ENCODE measurements at places on chromosomes 13 and 19.

DNA sequence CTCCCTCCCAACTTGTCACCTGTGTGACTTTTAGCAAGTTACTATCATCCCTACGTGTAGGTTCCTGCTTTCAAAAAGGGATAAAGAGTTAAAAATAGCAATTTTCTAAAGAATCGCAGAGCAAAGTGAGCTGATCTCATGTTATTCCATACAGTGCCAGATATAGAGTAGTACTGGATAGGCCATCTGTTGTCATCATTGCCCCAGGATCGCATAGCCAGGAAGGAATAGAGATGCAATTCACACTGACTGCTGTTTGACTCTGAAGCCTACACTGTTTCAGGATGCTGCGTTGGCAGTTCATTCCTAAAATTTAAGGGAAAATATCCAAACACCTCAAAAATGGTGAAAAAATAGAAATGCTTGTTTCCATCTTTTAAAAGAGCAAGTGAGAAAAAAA, 138.9 kb downstream of the SHISA2 start:
- DNase-seq, result no peak

DNA sequence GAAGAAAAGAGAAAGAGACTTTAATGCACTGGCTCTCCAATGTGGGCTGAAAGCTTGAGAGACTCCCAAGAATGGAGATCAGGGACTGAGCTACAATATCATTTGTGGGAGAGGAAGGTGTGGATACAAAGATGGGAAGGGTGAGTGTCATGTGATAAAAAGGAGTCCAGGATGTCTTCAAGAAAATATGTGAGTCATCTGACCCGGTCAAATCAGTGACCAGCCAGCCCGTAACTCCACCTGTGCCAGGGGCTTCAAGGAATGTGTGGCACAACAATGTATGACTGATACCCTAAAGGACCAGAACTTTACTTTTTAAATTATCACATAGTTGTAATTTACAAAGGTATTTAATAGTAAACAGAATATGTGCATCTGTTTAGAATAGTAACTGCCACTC, 97.2 kb downstream of the DOCK9 start:
- DNase-seq, result no peak

DNA sequence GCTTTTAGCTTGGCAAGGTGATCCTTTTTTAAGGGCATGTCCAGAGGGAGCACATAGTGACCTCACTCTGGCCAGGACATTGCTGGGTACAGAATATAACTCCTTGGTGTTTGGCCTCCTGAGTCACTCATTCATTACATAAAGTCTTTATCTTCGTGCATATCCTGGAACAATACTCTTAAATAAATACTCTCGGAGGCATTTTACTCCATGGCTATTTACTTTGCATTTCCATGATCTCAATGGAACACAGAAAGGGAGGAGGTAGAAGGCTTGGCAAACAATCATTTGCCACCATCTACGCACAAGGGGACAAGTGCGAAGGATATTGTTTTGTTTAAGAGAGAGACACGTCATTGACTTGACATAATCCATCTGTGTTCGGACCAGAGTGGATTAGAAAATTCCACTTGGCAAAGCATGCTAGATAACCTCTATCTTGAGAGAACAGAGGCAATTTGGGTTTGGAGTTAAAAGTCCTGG, 210.0 kb downstream of the IRS2 start:
- DNase-seq, result no peak

- DNase-seq, result no peak
Observed at GRCh38 chr19:18601875-18602274, 4.7 kb downstream of the CRLF1 start.

DNA sequence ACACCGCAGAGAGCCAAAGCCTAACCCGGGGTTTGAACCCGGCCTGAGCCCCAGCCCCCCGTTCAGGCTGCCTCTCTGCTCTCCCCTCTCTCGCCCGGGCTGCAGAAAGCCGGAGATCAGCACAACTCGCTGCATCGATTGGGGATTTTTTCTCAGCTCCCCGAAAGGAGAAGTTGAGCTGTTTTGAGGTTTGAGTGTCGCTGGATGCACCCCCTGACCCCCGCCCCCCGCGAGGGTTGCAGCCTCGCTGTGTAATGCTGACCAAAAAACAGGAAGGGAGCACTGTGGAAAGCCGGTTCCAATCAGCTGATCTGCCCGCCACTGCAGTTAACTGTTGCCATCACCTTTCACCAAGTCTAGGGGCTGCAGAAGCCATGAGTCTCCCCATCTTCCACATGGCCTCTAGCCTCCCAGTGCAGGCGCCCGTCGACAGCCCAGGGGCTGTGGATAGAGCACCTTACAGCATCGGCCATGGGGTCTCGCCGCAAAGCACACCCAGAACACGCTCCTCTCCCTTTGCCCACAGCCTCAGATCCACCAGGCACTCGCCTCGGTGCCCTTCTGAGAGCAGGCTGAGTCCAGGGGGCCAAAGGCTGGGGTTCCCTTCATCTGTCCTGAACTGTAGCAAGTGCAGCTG, 34.5 kb downstream of the MYO9B start:
- no peak for DNase-seq

DNA sequence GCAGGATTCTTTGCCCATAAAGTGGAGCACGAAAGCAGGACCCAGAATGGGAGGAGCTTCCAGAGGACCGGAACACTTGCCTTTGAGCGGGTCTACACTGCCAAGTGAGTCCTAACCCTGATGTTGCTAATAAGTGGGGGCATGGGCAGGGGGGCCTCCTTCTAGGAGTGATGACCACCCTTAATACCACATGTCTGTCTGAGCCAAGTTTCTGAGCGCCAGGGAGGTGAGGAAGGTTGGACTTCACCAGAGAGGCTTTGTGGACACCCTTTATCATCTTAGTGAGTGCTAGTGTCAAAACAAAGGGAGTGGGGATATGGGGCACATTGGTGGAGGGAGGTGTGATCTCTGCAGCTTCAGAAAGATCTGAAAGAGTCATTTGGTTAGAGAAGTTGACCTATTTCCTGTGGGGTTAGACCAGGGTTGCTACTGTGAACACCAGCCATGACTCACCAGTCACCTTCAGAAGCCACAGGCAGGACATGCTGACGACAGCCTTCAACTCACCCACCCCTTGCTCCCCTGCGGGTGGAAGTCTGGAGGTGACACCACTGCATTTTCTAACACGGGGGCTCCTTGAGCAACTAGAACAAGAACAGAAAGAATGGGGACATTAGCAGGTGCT, 8.8 kb downstream of the ALOX5AP start:
- peak; percentile 14 for DNase-seq

DNA sequence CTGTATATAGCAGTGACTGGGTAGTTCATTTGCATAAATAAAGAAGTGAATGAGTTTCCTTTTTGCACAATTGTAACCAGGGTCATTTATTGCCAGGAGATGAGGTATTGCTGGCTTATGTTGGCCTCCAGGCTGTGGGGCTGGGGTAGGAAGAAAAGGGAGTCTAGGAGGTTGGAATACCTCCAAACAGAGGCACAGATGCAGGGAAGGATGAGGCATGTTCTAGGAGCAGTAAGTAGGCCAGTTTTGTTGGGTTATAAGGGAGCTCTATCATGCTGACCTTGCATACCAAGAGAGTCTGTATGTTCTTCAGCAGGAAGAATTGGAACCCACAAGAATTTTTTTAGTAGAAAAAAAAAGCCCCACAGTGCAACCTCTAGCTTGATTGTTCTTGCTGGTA, 17.2 kb upstream of the CYSLTR2 start:
- no peak for DNase-seq

DNA sequence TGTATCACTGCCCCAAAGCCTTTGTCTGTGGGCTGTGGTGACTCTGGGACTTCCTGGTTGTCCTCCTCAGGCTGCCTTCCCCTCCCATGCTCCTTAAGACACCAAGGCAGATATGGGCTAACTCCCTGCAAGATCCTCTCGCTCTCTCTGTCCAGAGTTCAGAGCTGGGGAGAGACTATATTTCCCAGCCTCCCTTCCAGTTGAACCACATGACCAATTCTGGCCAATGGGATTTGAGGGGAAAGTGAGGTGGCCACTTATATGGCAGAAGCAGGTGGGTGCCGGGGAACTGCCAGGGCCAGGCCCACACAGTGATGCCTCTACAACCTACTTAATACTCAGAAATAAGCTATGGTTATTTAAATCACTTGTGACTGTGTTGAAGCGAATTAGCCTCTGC, 16.2 kb upstream of the ANGPTL8 start:
- no peak for DNase-seq

- DNase-seq, result no peak
Observed at GRCh38 chr13:27774169-27774568, 18.1 kb upstream of the GSX1 start.

DNA sequence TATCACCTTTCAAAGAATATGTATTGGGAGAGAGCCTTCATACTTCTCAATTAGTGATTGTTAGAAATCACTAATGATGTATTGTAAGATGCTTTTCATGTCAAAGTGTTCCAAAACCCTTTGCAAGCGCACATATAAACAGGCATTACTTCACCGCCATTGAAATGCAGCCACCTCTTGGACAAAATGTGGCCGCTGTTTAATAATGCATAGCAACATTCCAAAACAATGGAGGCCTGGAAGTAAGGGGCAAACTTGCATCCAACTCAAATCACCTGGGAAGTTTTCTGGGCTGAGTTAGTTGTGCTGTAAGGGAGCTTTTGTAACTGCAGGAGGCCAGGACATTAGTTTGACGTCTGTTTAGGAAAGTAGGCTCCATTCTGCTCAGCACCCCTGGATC, 438.1 kb downstream of the FGF9 start:
- no peak for DNase-seq

- DNase-seq, result no peak
Observed at GRCh38 chr13:42875475-42876269, 94.3 kb downstream of the FAM216B start.

GRCh38 chr19:45577111-45577905, 7.3 kb downstream of the OPA3 start:
- DNase-seq, result no peak

DNA sequence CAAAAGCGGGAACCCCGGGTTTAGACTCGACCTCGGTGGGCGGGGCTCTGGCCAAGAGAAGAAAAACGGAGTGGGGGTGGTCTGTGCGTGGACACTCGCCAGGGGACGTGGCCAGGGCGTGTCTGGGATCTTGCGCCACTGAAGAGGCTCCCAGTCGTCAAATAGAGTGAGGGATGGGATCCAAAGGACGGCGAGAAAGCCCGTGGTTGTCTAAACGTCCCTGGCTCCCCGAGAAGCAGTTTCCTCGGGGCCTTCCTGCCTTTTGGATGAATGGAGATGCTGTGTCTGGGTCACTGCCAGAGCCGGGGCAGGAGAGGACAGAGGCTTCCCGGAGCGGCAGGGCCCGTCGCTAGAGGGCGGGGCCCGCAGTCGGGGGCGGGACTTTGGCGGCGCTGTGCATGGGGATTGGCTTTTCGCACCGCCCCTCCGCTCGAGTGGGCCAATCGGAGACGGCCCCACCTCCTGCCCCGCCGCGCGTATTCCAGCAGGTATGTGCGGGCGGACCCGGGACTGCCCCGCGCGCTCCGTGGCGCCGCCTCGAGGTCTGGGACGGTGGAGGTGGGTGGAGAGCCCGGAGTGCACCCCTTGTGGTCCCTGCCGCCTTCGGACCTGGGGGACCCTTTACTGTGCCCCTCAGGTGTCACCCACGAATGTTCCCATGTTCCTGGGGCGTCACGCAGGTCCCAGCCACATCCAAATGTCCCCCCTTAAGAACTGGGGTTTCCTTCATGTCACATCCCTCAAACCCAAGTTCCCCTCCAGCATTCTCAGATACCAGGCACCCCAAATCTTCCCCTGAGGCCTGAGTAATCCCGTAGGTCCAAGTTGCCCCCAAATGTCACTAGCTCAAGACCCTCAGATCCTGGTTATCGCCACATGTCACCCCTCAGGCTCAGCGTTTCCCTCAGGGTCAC, 38.3 kb downstream of the ZSWIM4 start:
- peak; percentile 77 for DNase-seq

GRCh38 chr13:50334115-50334778, 319.0 kb downstream of the KCNRG start:
- no peak for DNase-seq

GRCh38 chr19:32895384-32895783, 25.8 kb upstream of the SLC7A9 start:
- no peak for DNase-seq

- no peak for DNase-seq
Observed at GRCh38 chr19:36151144-36152018, 866 bp downstream of the COX7A1 start.

- no peak for DNase-seq
Observed at GRCh38 chr19:20667281-20667680, 5.9 kb upstream of the ZNF626 start.

DNA sequence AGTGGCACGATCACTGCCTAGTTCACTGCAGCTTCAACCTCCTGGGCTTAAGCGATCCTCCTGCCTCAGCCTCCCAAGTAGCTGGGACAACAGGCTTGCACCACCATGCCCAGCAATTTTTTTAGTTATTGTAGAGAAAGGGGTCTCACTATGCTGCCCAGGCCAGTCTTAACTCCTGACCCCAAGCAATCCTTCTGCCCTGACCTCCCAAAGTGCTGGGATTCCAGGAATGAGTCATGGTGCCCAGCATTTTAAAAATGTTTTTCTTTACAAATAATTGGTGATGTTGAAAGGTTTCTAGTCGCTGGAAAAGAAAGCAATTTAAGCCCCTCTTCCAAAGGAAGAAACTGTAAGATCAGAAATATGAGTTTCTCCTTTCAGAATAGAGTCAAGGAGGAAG, 19.4 kb downstream of the DYRK1B start:
- DNase-seq, result no peak

- no peak for DNase-seq
Observed at GRCh38 chr13:77846173-77846572, 72.5 kb downstream of the EDNRB start.

- no peak for DNase-seq
Observed at GRCh38 chr19:56842412-56842811, 1.9 kb upstream of the PEG3 start.

DNA sequence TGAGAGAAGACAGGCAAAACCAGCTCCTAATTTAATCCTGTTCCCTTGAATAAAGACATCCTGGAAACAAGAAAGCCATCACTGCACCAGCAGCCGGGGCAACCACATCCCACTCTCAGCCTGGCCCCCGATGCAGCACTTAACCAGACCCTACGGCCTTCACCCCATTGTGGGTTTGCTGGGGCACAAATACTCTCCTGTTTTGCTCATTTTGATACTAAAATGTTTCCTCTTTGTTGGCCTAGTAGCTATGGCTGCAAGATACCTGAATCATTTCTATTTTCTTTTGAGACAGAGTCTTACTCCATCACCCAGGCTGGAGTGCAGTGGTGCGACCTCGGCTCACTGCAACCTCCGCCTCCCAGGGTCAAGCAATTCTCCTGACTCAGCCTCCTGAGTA, 28.4 kb downstream of the ANKRD27 start:
- no peak for DNase-seq

GRCh38 chr13:44668688-44669087, 92.6 kb upstream of the TSC22D1 start:
- DNase-seq, result no peak

GRCh38 chr13:42699912-42700311, 81.5 kb upstream of the FAM216B start:
- no peak for DNase-seq

DNA sequence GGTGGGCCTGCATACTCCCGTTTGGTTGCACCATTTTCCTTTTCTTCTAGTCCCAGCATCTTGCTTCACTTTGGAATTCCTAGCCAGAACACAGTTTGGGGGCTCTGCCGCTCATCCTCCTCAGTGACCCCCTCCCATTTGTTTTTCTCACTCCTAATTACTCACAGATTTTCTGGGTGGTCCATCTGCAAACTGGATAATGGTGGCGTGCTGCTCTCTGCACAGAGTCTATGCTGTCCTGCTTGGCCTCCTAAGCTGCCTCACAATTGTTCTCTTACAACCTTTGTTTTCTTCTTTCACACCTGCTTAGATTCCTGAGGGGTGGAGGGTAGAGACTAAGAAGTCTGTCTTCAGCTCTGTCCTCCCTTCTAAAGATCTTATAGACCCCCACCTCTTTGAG, 80.8 kb downstream of the SHISA2 start:
- DNase-seq, result no peak
